HFF-Myc (cell line): ENCODE measurements at places on chromosomes 1 and 21.
A peak's percentile ranks its signal among the peaks of the same experiment; 100 is the strongest.

DNA sequence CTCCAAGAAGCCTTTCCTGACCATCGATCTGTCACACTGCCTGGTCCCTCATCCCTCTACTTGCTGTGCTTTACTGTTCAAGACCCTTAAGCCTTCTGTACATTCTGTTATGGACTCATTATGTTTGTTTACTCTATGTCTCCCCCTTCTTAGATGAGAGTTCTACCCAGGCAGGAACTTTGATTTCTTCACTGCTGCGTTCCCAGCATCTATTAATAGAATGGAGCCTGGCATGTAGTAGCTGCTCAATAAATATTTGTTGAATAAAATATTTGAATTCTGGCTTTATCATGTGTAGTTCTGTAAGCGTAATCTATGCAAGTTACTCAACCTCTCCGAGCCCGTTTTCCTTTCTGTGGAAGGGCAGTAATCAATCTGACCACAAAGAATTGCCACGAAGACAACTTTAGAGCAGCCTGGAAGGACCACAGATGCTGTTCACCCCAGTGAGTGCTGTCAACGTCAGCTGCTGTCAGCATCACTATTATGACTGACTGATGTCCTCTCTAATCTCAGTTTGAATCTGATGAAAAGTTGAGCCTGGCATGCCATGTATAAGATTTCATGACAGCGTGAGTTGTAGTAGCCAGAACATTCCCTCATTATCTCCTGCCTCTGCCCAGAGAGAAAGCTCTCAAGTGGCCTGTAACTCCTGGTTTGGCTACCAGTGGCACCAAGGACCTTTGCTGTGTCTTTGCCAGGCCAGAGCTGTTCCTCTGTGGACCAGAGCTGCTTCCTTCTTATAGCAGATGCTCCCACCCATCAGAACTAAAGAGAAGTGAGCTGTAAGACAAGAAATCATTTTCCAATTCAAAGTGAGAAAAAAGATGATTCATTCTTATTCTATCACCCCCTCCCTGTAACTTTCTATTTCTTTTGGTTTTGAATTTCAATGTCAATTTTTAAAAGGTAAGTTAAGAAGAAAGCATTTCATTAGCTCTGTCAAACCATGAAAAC, 94.5 kb downstream of the PRDM2 start:
- DNase-seq, result no peak

DNA sequence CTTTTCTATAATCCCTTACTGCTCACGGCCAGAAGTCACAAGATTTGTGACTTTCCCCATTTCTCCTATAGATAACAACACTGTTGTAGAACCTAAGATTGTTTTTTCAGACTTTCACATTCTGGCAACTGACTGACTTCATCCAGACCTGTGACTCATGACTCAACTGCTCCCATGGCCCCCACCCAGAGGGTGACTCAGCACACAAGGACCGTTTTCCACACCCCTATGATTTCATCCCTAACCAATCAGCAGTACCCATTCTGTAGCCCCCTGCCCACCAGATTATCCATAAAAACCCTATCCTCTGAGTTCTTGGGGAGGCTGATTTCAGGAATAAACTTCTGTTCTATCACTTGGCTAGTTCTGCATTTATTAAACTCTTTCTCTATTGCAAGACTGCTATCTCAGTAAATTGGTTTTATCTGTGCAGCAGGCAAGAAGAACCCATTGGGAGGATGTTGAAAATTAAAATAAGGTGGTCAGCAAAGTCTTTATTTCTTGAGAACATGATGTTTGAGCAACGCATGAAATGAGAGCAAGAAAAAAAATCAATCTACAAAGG, 79.7 kb downstream of the NGF start:
- DNase-seq, result no peak

- no peak for DNase-seq
Measured at GRCh38 chr1:18109756-18110597, 2.4 kb downstream of the IGSF21 start.

DNA sequence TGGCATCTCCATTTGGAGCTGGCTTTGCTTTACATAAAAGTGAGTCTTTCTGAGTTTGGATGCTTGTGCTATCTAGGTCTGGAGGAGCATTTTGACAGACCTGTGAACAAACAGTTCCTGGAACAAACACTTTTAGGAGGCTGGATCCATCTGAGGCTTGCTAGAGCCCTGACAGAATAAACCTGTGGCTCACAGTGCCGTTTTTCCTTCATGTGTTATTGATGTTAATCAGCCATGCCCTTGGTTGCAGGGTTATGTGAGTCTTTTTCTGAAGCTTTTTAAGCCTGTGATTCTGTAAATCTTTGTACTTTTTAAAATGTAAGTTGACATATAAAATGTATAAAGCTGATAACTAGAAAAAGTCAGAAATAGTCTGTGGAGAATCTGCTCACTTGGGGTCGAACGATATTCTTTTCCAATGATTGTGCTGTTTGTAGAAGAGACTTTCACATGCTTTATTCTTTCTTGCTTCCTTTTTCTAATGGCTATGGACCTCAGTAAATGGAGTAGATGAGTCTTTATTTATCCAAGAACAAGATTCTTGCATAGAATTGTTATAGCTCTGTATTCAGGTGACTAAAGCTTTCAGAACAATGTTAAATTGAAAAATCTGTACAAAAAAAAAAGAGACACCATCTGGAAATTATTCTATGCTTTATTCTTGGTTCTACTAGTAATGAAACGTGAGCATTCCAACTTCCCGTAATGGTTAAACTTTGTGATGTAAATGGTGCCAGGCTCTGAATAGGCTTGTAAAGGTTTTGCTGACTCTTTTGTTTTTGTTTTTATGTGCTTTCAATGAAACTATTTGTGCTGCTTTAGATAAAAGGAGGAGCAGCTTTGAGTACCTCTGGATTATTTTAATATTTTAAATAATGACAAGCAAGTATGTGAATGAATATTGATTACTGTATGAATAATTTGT, 53.7 kb downstream of the CACHD1 start:
- no peak for DNase-seq

- DNase-seq, result no peak
Measured at GRCh38 chr1:108886292-108886691, 9.5 kb downstream of the GPSM2 start.

GRCh38 chr1:43853161-43853921, 80.3 kb upstream of the ARTN start:
- DNase-seq, result peak; percentile 86

- DNase-seq, result no peak
Measured at GRCh38 chr1:202090994-202091393, 31.7 kb upstream of the GPR37L1 start.

DNA sequence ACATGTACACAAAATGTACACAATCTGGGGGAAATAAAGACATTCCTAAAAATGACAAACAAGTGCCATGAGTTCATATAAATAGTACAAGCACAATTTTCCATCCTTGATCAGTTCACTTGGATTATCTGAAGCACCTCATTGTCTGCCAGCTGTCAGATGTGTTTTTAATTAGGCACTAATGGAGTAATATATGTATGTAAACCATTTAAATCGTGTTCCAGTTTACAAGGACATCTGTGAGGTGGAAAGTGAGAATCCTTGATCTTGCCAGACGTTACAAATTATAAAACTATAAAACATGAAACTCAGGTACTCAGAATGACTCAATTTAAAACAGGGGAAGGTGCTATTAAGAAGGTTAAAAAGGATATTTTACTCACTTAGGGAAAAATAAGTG, 1312.2 kb downstream of the PLA2G4A start:
- DNase-seq, result no peak

DNA sequence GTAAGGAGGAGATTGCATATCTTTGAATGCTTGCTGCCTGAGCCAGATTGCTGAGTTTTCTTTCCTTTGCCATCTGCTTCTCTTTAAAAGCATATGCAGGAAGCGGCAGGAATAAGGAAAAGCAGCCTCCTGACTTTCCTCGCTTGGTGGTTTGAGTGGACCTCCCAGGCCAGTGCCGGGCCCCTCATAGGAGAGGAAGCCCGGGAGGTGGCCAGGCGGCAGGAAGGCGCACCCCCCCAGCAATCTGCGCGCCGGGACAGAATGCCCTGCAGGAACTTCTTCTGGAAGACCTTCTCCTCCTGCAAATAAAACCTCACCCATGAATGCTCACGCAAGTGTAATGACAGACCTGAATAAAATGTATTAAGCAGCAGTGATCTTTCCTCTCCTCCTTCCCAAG, 1.5 kb downstream of the CORT start:
- no peak for DNase-seq

DNA sequence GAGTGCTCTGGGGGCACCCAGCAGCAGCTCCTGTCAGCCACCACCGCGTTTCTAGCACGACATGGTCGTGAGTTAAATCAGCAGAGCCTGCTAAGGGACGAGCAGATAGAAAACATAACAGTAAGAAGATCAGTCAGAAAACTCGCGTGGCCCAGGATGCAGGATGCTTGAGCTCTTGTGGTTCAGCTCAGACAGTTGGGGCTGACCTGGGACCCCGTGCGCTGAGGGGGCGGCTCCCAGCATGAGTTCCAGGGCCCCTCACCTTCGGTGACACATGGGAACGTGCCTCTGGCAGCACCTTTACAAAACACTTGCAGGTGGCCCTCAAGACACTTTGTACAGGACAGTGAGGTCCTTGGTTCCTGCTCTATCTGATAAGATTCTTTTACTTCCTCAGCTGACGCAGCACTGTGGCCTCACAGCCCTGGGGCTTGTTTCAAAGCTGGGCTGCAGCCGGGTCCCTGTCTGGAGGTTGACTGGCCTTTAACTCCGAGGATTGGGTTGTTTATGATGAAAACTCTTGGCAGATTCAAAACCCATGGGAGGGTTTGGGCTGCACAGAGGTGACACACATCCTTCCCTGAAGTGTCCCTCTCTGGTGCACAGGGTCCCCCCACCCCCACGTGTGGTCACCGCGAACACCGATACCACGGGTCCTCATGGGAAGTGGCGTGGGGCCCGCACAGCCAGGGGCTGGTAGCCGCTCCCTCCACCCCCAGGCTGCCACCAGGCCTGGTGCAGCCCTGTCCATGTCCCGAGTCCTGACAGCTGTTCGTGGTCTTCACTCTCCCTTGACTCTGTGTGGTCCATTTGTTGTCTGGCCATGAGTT, 65.3 kb upstream of the COL6A1 start:
- no peak for DNase-seq

GRCh38 chr1:81954534-81955020, 153.8 kb downstream of the ADGRL2 start:
- no peak for DNase-seq

- DNase-seq, result no peak
Measured at GRCh38 chr1:45325851-45326506, 716 bp upstream of the HPDL start.

DNA sequence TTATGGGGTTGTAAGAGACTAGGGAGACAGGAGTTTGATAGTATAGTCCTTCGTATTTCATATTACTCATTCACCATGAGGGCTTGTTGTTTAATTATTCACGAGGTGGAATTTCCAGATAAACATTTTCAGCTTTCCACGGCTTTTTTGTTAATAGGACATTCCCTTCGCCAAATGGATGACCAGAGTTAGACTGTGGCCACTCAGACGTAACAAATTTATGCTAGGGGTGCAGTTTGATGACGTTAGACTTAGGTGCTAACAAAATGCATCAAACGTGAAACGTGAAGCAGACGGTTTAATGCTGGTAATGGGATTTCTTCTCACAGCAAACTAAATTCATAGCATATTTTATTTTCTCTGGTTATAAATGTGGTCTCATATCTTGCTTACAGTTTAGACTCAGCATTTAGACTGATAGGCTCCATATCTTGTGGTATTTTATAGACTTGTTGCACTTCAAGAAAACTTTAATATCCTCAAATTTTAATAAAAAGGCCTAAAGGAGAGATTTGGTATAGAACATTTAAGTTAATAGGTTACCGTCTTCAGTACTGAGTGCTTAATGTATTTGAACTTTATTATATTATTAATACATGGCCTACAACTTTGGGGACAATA, 2.3 kb downstream of the DHX9 start:
- DNase-seq, result peak; percentile 7

GRCh38 chr1:181409981-181410380, 73.3 kb upstream of the CACNA1E start:
- DNase-seq, result no peak

DNA sequence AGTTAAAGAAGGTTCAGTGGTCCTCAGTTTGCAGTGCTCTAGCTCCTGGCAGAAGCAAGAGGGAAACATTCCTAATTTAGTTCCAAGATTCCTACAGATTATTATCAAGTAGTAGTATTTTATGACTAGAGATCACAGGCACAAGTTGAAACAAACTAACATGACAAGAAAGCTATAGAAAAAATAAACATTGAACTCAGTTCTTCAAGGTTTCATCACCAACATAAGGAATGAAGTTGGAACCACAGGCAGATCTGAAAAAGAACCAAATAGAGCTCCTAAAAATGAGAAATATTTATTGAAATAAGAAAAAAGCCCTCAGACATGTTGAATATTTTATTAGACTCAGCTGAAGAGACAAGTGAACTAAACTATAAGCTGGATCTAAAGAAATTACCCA, 40.6 kb downstream of the PDC start:
- DNase-seq, result no peak

- DNase-seq, result no peak
Measured at GRCh38 chr1:113663165-113663951, 95.9 kb downstream of the PHTF1 start.

GRCh38 chr1:150813028-150813707, 5.1 kb upstream of the CTSK start:
- peak; percentile 53 for DNase-seq

DNA sequence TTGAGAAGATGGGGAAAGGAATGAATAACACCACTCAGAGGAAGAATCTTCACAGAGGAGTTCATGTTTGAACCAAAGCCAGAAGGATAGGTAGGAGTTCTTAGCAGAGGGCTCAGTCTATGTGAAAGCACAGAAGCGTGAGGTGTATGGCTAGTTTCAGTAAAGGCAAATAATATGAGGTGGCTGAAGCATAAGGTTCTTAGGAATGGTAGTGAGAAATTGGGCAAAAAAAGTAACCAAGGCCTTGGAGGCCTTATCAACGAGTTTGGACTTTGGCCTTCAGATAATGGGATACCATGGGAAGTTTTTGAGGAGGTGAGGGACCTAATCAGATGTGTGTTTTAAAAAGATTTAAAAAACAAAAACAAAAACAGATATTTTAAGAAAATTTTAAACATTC, 47.1 kb downstream of the TCEANC2 start:
- DNase-seq, result no peak

DNA sequence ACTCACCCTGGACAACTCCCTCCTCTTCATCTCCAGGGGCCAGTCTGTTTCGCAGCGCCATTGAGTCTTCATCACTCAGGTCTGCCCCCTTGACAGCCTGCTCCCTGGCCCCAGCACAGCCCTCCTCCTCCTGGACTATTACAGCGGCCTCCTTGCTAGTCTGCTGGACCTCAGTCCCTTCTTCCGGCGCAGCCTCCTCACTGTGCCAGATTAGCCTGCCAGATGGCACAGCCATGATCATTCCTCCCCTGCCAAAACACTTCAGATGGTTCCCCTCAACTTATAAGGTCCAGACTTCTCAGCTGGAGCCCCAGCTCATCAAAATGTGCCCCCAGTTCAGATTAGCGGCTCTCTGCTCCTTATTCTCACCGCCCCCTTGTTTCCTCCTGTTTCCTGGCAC, 7.0 kb upstream of the CELSR2 start:
- DNase-seq, result no peak

DNA sequence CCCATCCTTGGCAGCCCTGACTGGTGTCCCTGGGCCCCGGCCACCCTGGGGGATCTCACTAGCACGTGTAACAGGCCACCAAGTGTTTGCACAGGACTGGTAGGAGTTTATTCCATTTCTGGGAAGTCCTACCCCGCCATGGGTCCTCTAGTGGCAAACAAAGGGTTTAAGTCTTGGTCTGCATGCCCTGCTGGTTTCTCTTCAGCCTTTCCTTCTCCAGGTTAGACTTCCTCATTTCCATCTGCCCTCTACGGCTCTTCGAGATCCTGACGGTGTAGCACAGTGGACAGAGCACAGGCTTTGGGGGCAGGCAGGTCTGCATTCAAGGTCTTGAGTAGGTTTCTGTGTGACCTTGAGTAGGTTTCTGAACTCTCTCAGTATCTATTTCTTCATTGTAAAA, 2.8 kb downstream of the AGTRAP start:
- no peak for DNase-seq
